CD8-positive, alpha-beta memory T cell (primary cell): ENCODE measurements at places on chromosomes 2 and 18. TPM values are rescaled to one million over a fixed set of nuclear protein-coding genes. Genes with fewer than 3 reads are reported as not detected.

DNA sequence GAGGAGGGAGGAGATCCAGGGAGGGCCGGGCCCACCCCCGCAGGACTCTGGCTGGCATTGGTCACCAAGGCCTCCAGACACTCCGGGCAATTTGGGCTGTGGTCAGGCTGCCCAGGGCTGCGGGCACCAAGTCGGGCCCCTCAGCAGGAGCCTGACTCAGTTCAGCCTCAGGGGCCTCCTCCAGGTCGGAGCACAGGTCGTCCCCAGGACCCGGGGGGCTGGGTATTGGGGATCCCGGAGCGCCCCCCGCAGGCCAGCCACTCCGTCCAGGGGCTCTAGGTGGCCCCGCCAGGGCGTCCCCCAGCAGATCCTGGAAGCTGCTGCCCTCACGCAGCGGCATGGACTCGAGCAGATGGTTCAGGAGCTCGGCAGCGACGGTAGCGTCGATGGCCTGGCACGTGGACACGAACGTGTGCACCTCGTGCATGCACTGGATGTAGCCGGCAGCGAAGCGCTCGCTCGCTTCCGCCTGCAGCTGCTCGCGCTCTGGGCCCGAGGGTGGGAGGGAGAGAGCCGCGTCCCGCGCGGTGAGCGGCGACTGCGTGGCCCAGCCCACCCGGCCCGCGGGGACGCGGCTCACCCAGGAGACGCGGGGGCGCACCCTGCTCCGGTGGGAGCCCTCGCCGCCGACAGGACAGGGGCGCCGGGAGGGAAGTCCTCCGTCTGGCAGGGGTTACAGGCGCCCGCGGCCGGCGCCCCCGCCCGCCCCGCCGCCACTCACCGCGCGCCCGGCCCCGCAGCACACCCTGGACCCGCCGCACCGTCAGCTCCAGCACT is 884 bp downstream of the HES6 start:
- peak; percentile 46 for DNase-seq

ASAP2 gene
- not detected for polyA plus RNA-seq

CNDP1 gene
- polyA plus RNA-seq = not detected

GRCh38 chr18:12883372-12883683 is 709 bp downstream of the PTPN2 start:
- no peak for DNase-seq

DNA sequence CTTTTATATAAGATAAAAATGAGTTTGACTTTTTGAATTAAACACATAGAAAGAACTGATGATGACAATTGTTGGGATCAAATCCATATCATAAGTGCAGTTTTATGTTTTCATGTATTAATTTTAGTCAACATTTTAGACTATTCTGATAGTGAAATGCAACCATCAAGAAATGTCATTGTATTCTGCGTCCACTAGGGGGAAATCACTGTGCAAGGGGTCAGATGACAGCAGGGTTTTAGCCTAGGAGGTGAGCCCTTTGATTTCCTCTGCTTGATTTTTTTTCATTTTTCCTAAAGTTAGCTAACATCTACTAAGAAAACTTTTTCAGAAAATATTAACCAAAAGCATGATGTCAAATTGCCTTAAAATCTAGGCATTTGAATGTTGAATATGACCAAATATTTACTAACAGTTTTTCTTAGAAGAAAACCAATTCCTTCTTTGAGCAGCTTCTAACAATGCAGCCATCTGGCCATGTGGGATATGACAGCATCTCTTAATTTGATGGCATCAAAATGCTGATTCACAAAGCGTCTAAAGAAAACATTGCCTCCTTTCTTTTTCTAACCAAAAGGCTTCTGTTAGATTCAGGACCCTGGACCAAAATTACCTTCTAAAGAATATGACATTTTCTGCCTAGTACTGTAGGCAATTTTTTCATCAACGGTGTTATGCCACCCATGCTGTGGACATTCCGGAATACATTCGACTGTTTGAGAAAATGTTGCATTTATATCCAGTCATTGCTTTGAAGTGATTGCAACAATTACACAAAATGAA is 141.5 kb downstream of the SPHKAP start:
- DNase-seq = no peak

COL6A3 gene
- polyA plus RNA-seq = 0.56 TPM

GRCh38 chr2:121210691-121211090 is 74.3 kb downstream of the TFCP2L1 start:
- DNase-seq = no peak

DNA sequence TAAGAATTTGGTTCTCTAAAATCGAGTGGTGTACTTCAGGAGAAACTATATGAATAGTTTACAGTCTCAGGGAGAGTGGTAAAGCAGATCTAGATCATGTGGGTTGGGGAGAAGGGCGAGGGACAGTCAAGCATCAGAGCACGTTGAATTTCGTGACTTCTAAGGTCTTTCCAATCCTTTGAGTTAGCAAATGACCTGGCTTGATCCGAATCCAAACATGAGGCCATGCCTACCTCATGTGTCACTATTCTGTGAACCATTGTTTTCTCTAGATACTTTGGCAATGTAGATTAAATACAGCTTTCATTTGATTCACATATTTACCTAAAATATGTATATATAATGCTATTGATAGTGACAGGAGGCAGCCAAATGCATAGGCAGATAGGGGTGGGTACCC is 674.9 kb downstream of the NYAP2 start:
- no peak for DNase-seq

GRCh38 chr18:45557779-45558178 is 57.5 kb upstream of the SLC14A2 start:
- DNase-seq = no peak

CCBE1 gene
- not detected for polyA plus RNA-seq

ZNF396 gene
- polyA plus RNA-seq = 0.87 TPM

LINC00305 gene
- polyA plus RNA-seq = not detected

MLPH gene
- polyA plus RNA-seq = not detected

MC2R gene
- polyA plus RNA-seq = not detected

SCG2 gene
- polyA plus RNA-seq = not detected

GRCh38 chr2:225004597-225004996 is 37.7 kb downstream of the DOCK10 start:
- DNase-seq = no peak

GRCh38 chr2:144198116-144198515 is 321.8 kb downstream of the ZEB2 start:
- no peak for DNase-seq

GRCh38 chr2:2881499-2881898 is 496.1 kb downstream of the EIPR1 start:
- DNase-seq = no peak

G6PC2 gene
- polyA plus RNA-seq = not detected

- no peak for DNase-seq
Measured at GRCh38 chr2:71006955-71007799, 12.5 kb upstream of the TEX261 start.

WBP1 gene
- polyA plus RNA-seq = 37.0 TPM

DNA sequence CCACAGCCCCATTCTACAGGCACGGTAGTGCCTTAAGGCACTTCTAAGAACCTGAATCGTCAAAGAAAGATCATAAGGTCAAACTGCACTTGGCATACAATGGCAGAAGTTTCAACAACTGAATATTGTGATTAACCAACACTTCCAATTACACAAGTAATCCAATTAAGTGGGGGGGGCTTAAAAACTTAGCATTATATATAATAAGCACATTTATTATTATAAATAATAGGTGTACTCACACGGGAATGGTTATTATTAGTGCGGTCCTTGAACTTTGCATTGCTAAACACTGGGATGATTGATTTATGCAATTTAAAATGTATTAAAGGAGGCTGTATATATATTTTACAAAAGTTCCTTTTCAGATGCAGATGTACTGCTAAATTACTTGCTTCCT is 7.6 kb downstream of the APCDD1 start:
- no peak for DNase-seq

GALNT3 gene
- polyA plus RNA-seq = 2.2 TPM
